ENCODE measurements at places on chromosomes 7 and 10. TPM values are rescaled to one million over a fixed set of nuclear protein-coding genes. Genes with fewer than 3 reads are reported as not detected.

Gene LRIT1
- not detected for total RNA-seq

Gene HMX2
- not detected for total RNA-seq

Gene GBX1
- not detected for total RNA-seq

Gene CUBN
- total RNA-seq: 0.06 TPM

Gene LRRC61
- total RNA-seq: 0.07 TPM

Gene PTPRZ1
- 0.02 TPM for total RNA-seq

Gene RSU1
- 84.4 TPM for total RNA-seq
